Right atrium auricular region (tissue), 2 donors: ENCODE measurements at places on chromosomes 7 and 10. TPM values are rescaled to one million over a fixed set of nuclear protein-coding genes. Genes with fewer than 3 reads are reported as not detected.

GRCh38 chr7:77328669-77329068, 87.5 kb downstream of the GSAP start:
- no peak for DNase-seq

DNA sequence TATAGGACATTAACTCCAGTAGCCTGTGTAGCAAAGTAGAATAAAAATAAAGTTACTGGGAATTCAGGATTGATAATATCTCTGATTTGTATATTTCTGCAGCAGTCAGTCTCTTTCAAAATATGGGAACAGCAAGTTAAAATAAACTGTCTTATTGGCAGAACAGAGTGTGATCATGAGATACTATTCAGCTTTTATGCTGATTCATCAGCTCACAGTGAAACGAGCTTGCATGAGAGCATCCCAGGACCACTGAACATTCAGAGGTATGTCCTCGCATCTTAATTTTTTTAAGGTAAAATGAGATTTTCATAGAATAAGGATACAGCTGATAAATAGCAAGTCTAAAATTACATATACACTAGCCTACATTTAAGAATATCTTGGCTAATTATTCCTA, 282.5 kb upstream of the MYO3A start:
- no peak for DNase-seq

GRCh38 chr7:152866125-152866524, 106.6 kb downstream of the ACTR3B start:
- no peak for DNase-seq

GRCh38 chr7:79787623-79788022, 334.2 kb upstream of the MAGI2 start:
- DNase-seq: no peak

GRCh38 chr10:78817361-78817760, 251.4 kb upstream of the ZMIZ1 start:
- no peak for DNase-seq

- DNase-seq: no peak
These were observed 253.1 kb downstream of the GRID1 start for GRCh38 chr10:86113501-86113900.

- DNase-seq: no peak
These were observed 4.5 kb downstream of the FAM180A start for GRCh38 chr7:135743907-135744731.

DNA sequence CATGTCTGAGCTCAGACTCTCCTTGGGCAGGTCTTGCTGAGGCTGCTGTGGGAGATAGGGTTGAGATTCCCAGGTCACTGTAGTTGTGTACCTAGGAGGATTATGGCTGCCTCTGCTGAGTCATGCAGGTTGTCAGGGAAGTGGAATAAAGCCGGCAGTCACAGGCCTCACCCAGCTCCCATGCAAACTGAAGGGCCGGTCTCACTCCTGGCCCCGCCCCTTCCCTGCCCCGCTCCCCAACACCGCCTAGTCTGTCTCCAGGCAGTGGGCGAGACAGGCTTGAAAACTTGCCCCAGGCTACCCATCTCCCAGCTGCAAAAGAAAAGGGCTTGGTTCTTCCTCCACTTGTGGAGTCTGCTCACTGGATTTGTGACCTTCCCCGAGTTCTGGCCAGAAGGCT, 41.6 kb upstream of the SDHAF3 start:
- no peak for DNase-seq

DNA sequence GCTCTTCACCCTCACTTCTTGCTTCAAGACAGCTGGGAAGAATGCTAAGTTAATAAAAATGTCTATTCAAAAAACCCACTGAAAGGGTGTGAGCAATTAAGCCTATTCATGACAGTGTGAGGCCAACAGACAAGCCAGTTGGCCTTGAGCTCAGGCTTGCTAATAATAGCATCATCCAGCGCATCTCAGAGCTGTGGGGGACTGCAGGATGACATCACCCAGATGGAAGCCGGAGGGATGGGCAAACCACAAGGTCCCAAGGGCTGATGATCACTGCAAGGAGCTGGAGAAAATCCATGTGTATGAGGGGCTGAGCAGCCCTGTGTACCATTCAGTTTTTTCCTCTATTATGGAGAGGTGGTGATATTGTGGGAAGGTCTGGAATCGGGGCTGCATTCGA, 770.4 kb downstream of the TNS3 start:
- no peak for DNase-seq

- DNase-seq: no peak
These were observed 16.3 kb upstream of the GLI3 start for GRCh38 chr7:42253316-42253715.

GRCh38 chr10:124287791-124288190, 130.9 kb downstream of the OAT start:
- no peak for DNase-seq

- no peak for DNase-seq
These were observed 186.0 kb upstream of the TCF7L2 start for GRCh38 chr10:112763916-112764520.

- no peak for DNase-seq
These were observed 264.5 kb upstream of the SEMA3C start for GRCh38 chr7:81183326-81183725.

DNA sequence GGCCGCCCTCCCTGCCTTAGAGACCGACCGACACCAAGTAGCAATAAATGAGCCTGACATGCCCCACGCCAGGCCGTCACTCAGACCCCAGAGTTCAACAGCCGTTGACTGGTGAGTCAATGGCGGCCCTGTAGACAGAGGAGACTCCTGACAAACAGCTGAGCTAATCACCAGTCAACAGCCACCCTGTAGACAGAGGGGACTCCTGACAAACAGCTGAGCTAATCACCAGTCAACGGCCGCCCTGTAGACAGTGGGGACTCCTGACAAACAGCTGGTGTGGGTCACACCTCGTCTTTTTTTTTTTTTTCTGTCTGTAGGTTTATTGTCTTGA, 16.9 kb upstream of the KNDC1 start:
- no peak for DNase-seq

- DNase-seq: no peak
These were observed 57.4 kb downstream of the DGKI start for GRCh38 chr7:137789215-137789882.

DNA sequence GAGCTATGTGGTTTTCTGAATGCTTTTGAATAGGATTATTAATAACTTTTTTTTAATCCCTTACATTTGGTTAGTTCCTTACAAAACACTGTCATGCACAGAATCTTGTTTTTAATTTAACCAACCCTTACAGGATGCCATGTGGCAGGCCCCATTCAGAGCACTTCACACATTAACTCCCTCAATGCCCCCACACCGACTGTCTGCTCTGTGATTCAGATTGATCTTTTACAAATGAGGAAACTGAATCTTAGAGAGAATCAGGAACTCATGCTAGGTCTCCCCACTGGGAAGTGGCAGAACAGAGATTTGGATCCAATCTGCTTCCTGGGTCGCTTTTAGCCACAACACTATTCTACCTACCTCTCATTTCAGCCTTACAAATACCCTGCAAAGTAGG, 195.8 kb upstream of the NPVF start:
- no peak for DNase-seq

- DNase-seq: peak; percentile 13
These were observed 404.9 kb downstream of the GLRX3 start for GRCh38 chr10:130541090-130541489.

DNA sequence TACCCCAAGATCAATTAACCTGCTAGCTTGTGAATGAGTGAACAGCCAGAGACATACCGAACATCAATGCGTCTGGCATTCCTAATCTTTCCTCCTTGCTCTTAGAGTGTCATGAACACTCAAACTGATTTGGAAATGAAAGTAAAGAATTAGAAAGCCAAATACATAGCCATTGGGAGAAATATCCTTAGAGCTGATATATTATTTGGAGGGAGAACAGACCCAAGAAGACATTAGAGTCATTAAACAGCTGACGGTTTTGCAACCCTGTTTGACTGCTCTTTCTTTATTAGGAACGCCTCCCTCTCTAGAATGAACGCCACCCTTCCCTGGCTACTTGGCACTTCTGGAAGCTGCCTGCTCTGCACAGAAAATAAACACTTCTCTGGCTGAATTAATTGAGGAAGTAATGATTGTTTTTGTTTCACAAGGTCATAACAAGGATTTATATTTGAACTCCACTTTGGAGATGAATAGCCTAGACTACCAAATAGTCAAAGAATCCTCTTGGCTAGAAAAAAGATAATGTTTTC, 42.8 kb downstream of the CTTNBP2 start:
- DNase-seq: no peak

GRCh38 chr10:131762789-131763696, 137.8 kb upstream of the PPP2R2D start:
- DNase-seq: no peak

- peak; percentile 26 for DNase-seq
These were observed 82.7 kb downstream of the CPXM2 start for GRCh38 chr10:123808906-123809305.

GRCh38 chr10:26211781-26212444, 4.7 kb upstream of the GAD2 start:
- no peak for DNase-seq

DNA sequence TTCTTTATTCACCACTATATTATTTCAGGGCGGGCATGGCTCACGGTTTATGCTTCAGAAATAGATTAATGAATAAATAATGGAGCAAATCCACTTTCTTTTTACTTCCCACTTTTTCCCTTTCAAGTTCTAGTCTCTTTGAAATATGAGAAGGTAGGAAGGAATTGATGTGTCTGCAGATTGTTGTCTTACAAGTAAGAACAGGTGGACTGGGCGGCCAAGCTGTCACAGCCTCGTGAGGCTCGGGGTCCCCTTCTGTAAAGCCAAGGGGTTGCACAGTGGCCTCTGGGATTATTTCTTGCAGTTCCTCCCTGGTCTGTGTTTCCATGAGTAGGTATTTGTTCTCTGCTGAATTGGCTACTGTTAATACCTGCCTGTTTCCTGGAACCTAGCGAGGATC, 11.2 kb downstream of the VWA2 start:
- no peak for DNase-seq

GRCh38 chr7:7745966-7746365, 27.6 kb upstream of the RPA3 start:
- no peak for DNase-seq

GRCh38 chr7:22864855-22865601, 42.4 kb upstream of the TOMM7 start:
- no peak for DNase-seq

- peak; percentile 97 for DNase-seq
These were observed at the start of gene TBC1D12 for GRCh38 chr10:94402204-94402842. Gene TBC1D12, plus strand, starts transcription at chr10:94402541. Its CDS starts 73 bp downstream, at chr10:94402614.

DNA sequence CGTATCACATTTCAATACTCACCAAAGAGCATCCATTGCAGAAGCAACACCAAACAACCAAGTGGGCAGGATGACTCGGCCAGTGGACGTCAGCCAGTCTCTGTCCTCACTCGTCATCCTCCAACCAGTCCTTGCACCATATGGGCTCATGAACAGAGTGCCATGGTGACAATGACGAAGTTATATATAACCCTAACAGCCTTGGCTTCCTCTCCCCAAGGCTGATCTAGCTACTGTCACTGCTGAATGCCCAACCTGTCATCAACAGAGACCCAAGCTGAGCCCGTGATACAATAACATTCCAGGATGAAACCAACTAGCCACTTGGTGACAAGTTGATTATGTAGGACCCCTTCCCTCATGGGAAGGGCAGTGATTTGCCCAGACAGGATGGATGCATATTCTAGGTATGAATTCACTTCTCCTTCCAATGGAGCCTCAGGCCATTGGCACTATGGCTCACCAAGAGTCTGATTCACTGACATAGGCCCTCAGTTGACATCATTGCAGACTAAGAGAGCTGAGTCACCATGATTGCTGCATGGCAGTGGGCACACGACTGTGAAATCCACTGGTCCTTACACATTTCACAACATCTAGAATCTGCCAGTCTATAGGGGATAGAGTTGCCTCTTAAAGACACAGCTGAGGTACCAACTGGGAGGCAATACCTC, 26.3 kb upstream of the PPIF start:
- no peak for DNase-seq

DNA sequence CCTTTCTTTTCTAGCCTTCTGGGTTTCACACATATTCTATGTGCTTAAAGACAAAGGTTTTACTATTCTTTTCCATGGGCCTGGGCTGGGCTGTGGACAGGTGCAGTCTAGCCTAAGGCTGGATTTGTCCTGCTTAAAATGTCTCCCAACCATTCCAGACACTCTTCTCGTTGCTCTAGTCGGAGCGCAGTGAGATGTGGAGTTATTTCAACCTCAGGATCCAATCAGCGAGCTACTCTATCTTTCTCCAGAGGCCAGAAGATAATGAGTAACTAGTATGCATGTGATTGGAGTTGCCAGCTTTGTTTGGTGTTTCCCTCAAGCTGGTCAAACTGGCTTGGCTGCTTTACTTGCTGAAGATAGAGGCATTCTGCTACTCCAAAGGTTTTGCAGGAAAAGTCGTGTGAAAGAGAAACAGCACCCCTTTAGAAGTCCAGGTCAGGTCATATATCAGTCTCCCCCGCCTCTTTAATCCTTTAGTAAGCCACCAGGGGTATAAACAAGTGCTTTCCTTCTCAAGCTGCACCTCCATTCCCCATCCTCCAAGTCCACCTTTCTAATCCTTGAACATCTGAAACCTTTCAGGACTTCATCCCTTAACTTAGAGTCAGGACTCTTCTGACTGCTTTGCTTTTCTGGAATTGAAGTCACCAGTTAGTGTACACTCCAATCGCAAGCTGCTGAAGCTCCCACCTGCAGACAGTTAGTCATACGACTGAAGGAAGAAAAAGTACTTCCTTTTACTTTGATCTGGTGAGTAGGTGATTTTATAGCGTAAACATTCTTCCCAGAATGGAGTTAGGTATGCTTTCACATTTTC, 78.8 kb downstream of the DNMBP start:
- no peak for DNase-seq

GRCh38 chr10:82278401-82279182, 403.6 kb downstream of the NRG3 start:
- DNase-seq: no peak

- no peak for DNase-seq
These were observed 27.8 kb downstream of the UNC5B start for GRCh38 chr10:71239946-71240795.

DNA sequence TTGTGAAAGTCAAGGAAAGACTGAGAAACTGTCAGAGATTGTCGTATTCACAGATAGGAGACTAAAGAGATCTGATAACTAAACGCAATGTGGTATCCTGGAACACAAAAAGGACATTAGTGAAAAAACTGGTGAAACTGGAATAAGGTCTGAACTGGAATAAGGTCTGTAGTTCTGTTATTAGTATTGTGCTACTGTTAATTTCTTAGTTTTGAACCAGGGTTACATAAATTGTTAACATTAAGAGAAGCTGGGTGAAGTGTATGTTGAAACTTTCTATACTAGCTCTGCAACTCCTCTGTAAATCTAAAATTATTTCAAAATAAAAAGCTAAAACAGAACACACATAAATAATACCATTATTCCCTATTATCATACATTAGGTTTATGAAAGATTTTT, 3.4 kb upstream of the NT5C2 start:
- no peak for DNase-seq

The SPDYE5 gene
- total RNA-seq: not detected

The NT5C3A gene
- 15.4 TPM for total RNA-seq

The GLI3 gene
- 2.0 TPM for total RNA-seq

The PBLD gene
- total RNA-seq: 2.7 TPM

The MACROH2A2 gene
- 17.3 TPM for total RNA-seq

The CFAP69 gene
- total RNA-seq: 1.2 TPM

The CTNNA3 gene
- total RNA-seq: 20.3 TPM

The FRAT1 gene
- total RNA-seq: 3.1 TPM

The LEP gene
- total RNA-seq: 2.2 TPM
